ENCODE measurements at places on chromosomes 12 and 14.

- DNase-seq: no peak
These were observed 4.9 kb downstream of the ST8SIA1 start for GRCh38 chr12:22329621-22330020.

DNA sequence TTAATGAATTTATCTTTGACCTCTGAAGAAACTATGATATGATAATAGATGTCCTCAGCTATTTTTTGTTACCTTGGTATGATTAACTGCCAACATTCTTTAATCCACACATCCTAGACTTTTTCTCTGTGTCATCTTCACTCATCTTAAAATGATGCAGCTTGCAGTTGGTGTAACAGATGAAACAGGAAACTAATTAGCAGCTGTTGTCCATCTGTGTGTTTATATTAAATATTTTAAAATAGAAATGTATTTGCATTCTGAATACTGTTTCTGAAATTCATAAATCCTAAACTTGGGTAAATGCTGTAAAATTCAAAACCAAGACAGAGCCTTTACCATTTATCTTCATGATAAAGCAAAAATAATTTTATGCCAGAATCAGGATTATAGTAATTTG lies 56.1 kb upstream of the GARIN2 start:
- no peak for DNase-seq

DNA sequence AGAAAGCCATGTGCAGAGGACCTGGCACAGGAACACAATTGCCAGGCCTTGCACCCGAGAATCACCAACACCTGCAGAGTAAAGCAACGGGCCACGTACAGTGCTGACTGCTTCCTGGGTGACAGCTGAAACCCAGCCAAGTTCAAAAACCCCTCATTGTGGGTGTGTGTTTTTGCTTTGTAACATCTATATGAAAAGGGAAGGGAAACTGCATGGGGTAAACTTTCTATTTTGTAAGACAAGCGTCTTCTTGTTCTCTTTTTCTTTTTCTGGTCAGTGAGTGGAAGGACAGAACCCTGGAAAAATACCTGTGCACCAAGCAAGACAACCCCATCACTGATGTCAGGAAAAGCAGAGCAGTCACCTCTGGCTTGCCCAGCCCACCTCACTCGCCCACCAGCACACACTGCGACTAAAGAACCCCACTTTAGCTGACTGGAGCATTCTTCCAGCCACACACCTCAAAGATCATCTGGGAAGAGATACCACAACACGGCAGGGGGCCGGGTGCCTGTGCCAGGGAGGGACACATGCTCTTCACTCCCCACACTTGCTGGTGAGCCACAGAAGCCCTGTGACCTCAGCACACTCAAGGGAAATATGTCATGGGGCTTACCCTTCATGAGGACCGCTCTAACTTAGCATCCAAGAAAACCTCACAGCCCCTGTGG lies 172.3 kb downstream of the NDUFA12 start:
- no peak for DNase-seq

- no peak for DNase-seq
These were observed 3.9 kb upstream of the POC1B start for GRCh38 chr12:89529738-89530137.

- DNase-seq: no peak
These were observed 90.9 kb downstream of the PPP1R12A start for GRCh38 chr12:79843978-79844377.

- DNase-seq: no peak
These were observed 79.9 kb upstream of the CCDC91 start for GRCh38 chr12:28110329-28110728.

- DNase-seq: no peak
These were observed 148.1 kb upstream of the NRXN3 start for GRCh38 chr14:78022059-78022458.
